ENCODE measurements at places on chromosomes 11 and 22.

DNA sequence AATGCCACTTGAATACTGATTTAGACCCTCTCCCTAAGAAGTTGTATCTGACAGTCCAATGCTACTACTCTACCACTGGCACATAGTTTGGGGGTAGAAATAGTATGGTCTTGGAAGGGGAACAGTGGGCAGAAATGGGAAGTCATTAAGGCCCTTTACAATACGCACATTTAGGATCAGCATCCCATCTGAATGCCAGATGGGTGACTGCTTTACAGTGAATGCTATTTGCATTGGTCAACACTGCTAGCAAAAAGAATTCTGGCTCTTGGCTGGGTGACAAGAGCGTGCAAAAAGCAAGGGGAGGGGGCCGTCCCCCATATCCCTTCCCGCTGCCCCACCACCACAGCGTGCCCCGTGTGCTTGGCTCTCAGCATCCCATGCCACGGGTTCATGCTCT, 104.7 kb upstream of the BID start:
- no peak for DNase-seq

DNA sequence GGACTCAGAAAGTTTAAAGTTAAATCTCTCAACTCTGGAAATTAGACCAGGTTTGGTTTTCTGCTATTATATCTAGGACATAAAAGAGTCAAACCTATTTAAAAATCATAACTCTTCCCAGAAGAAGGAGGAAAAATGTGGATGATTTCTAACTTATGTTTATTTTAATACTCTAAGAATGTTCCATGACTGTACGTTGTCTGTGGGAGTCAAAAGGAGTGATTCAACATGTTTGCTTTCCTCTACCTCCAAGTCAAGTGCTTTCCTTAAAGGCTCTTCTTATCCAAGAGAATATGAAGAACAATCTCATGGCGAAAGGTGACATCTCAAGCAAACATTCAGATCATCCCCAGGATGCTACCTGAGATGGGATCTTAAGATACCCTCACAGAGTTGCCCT, 21.6 kb downstream of the OR51E1 start:
- DNase-seq, result no peak

DNA sequence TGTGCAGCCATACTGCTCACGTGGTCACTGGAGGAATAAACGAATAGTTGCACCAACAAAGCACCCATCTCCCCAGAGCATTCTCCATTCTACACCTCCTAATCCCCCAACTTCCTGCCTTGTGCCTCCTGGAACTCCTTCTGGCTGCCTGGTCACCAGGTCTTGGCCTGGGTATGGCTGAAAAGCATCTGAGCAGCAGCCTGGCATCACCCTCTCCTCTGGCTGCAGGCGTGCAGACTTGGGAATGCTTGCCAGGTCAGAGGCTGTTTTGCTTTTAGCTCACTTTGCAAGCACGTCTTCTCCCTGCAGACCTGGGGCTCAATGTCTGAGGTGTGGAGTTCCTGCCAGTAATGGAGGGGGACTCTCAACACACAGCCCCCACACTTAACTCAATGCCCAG, 33.3 kb upstream of the KCNJ11 start:
- DNase-seq, result no peak

- no peak for DNase-seq
These were observed 19.9 kb upstream of the TMPRSS13 start for GRCh38 chr11:117949062-117949461.

GRCh38 chr11:27313157-27313821, 49.7 kb downstream of the CCDC34 start:
- no peak for DNase-seq

DNA sequence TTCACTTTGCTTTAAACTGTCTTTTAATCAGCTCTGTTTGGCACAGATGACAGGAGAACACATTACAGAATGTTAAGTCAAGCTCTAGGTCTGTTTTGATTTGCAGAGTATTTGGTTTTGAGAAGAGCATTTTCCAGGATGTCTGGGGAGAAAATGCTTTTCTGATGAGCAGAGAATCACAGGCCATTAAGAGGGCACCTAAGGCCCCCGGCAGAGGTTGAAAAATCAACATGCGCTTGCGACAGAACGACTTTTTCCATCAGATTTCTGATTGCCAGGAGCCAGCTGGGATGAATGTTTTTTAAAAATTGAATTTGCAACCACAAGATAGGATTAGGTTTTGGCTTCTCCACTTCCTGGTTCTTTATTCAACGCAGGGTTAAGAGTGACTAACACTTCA, 304.5 kb downstream of the JRKL start:
- DNase-seq, result no peak

GRCh38 chr11:9219115-9219514, 46.0 kb downstream of the DENND5A start:
- DNase-seq, result no peak

DNA sequence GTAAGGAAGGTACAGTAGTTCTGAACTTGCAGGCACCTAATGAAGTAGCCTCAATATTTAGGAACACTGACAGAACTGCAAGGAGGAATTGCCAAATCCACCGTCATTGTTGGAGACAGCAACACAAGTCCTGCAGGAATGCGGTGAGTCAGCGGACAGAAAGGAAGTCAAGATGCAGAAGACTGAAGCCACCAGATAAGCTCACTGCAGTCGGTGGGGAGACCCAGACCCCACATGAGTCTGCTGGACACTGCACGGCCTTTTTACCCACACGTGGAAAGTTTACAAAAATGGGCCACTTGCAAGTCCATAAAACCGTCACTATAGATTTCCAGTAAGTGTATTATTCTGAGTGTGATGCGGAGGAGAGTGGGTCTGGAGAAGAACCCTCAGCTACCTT, 1471.6 kb downstream of the TBC1D22A start:
- no peak for DNase-seq

DNA sequence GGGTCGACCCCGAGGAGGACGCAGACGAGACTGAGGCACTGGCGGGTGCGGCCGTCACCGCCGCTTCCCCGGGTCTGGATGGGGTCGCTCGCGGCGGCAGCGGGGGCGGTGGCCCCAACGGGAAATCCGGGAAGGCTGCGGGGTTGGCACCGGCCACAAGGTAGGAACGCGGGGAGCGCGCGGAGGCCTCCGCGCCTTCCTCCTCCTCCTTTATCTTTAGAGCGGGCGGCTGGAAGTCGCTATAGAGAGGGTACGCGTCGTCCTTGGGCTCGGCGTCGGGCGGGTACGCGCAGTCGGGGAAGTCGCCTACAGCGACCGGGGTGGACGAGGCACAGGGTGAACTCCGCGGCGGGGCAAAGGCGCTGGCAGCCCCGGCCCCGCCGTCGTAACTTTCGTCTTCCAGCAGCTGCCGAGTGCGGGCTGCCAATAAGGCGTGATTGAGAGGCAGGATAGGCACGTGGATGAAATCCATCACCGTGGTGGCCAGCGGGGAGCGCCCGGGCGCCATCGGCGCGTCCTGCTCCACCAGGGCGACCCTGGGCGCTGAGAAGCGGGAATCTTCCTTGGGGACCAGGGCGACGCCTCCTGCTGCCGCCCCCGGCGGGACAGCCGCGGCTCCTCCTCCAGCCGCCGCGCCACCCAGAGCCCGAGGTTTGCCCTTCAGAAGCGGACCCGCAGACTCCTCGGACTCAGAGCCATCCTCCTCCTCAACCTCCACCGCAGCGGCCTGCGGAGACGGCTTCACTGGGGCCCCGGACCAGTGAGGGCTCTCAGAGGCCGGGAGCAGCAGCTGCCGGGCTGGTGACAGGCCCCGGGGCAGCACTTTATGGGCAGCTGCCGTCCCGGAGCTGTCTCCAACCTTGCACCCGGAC, 1.7 kb downstream of the PGR start:
- DNase-seq, result no peak

Measured in CD4-positive, alpha-beta T cell treated with Interferon gamma for 1 hour (primary cell).